ENCODE measurements at places on chromosomes 5 and 9.
A peak's percentile ranks its signal among the peaks of the same experiment; 100 is the strongest.

GRCh38 chr5:40404613-40405012 lies 275.1 kb upstream of the PTGER4 start:
- DNase-seq: no peak

- DNase-seq: no peak
Measured at GRCh38 chr5:12659686-12660085, 755.4 kb upstream of the CTNND2 start.

- DNase-seq: no peak
Measured at GRCh38 chr9:19411316-19411715, 2.5 kb downstream of the ACER2 start.

- no peak for DNase-seq
Measured at GRCh38 chr5:41921874-41922273, 3.2 kb upstream of the FBXO4 start.

DNA sequence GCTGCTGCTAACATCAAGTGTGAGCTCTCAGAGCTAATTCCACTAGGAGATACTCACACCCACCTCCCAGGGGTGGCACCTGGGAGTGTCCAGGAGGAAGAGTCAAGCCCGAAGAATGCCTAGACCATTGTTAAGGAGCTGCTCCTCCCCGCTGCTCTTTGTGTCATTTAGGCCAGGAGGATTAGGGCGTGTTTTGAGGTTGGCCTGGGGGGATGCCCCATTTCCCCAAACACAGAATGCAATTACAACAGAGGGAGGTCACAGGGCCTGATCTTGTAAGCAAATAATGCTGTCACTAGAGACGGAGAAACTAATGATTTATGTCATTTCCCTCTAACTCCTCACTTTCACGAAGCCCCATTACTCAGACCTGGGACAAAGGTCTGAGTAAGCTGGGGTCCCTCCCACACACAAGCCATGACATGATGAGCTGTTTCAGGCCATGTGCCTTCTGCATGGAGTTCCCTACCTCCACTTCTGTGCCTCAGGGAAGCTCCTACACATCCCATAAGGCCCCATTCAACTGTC lies 312.5 kb downstream of the ACTL7B start:
- DNase-seq: no peak

DNA sequence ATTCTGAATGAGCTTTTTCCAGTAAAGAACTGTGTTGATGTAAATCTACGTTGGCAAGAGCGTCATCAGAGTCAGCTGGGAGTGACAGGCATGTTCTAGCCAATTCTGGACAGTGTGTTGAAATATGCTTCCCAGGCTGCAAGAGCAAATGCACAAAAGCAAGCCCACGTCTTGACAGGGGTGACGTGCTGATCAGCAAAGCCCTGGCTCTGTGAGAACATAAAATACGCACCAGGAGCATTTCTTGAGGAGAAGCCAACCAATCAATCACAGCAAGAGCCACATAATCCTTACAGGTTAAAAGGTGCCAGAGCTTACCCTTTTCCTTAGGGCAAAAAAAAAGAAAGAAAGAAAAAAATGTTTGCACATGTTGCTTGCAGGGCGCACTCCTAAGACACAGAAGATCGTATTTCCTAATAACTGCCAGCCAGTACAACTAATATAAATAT lies 148.1 kb downstream of the PDE4D start:
- DNase-seq: no peak

GRCh38 chr9:99905833-99906402 lies 536 bp upstream of the STX17 start:
- DNase-seq: no peak

DNA sequence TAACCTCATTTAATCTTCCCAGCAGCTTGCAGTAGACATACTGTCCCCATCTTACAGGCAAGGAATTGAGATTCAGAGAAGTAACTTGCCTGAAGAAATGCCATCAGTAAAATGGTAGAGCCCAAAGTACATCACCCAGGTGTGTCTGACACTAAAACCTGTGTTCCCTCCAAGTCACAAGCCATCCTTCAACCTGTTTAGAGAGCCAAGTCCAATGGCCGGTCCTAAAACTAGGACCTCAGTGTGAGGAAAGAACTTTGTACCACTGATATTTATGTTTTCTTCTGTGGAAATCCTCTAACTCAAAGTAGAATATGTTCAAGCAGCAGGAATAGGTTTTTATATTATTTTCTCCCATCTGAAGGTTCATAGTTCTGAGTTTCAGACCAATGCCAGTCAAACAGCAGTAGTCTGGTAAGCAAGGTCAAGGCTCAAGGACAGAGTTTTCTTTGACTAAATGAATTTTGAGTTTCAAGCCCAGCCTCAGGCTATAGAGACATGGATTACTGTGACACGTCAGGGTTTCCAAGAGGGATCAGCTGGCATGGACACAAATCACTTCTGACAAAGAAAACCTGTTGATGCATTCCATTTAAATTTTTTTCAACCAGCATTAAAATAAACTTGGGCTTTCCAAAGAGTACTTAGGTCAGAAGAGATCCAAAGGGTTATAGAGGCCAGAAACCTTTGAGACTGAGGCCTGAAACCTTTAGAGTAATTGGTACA lies 80.9 kb upstream of the PLPP6 start:
- DNase-seq: no peak

DNA sequence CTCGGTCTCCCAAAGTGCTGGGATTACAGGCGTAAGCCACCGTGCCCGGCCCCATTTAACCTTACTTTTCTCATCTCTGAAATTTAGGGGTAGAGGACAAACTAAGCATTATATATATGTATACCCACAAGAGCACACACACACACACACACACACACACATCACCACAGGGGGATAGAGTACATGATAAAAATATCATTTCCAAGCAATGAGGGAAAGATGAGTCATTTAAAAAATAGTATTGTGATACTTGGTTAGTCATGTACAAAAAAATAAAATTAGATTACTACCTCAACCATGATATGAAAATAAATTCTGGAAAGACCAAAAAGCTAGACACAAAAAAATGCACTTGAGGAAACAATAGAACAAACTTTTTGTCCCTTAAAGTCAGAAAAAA lies 67.2 kb downstream of the CDH18 start:
- no peak for DNase-seq

DNA sequence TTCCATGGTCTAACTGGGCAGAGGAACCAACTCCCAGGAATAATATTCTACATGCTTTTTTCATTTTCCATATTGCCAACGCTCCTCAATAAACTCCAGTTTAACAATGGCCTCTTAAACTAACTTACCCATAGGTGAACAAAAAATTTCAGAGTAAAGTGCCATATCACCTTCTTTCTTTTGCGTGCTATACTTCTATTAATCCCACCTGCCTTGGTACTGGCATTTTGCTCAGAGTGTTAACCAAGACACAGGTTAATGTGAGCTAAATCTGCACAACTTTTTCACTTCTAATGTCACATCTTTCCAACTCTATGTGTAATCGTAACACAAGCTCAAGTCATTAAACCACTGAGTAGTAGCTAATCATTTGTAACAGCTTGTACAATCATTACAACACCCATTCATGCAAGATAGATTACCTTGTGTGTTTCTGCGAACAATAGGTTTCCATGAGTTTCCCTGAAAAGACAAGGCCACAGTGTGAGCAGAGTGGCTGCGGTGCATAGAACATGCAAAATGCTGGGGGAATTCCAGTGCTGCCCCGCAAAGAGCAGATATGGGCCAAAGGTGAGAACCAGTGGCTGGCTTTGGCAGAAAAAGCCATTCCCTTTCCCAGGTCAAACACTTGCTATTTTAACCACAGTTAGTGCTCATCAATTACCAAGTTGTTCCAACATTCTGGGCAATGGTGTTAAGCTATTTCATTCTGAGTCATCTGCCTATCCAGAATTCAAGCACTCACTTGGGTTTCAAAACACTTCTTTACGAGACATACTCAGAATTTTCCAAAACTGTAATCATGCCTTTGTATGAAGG lies 42.8 kb downstream of the TIMD4 start:
- no peak for DNase-seq

DNA sequence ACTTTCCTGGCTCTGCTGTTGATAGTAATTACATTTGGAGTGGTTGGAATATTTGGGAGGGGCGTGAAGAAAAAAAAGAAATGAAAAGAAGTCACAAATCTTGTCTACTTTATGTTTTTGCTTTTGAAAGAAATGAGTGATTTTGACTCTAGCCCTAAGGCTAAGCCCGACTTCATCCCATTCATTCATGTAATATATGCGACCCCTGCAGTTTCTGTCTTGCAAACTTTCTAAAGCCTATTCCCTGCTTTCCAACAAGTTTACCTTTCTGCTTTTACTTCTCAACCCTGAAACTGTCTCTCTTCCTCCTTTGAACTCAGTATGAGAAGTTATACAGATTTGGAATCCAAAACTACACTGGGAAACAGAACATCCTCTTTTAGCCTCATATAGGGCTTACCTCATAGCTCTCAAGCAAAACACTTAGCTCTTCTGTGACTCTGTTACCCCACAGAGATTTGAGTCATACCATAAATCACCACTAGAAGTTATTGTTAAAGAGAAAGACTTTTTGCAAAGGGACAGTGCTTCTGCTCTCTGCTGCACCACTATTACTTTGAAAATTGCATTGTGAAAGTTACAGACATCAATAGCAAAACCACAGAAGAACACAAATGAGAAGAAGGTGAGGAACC lies 1.6 kb downstream of the CFAP95 start:
- no peak for DNase-seq

DNA sequence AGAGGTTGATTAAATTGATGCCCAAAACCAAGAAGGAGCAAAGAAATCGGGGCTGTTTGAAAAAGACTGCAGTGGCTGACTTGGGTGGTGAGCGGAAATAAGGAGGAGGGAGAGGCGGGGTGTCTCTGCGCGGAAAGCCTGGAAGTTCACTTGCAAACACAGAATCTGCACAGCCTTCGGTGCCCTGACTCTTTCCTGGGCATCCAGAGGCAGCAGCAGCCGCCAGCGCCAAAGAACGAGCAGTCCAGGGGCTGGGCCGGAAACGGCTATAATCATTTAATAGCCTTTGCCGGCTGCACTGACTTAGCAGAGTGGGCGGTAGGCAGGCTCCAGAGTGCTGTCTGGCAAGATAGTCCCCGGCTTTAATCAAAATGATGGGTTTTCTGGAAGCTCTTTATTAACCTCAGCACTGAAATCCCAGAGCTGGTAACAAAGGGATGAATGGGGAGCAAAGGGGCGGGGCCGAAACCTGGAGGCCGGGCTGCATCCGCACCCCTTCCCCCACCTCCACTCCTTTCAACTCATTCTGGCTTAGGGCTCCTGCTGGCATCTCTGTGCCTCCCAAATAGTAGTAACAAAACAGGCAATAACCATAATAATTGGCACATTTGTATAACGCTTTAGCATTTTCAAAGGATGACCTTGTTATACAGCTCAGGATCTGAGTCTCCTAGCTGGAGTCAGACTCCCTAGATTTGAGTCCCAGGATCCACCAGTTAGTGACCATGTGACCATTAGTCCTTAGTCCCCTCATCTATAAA lies 35.7 kb downstream of the PCDHAC2 start:
- DNase-seq: no peak

- DNase-seq: no peak
Measured at GRCh38 chr9:93218161-93218560, 34.2 kb downstream of the WNK2 start.

DNA sequence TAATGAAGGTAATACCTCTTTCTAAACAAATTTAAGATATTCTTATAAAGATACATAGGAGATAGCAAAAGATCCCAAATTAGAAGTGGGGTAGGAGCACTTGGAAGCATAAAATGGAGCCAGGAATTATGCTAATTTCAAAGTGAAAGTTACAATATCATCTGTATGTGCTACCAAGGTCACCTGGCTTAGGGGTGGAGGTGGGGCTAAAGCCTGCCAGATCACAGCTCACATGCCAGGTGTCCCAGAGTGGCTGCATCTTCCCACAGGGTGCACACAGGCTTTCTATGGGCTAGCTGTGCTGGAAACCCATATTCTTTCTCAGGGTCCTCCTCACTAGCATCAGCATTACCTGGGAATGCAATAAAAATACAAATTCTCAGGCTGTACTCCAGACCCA lies 118.2 kb upstream of the TXNDC8 start:
- no peak for DNase-seq

GRCh38 chr9:32339424-32339823 lies 45.0 kb upstream of the ACO1 start:
- DNase-seq: no peak

DNA sequence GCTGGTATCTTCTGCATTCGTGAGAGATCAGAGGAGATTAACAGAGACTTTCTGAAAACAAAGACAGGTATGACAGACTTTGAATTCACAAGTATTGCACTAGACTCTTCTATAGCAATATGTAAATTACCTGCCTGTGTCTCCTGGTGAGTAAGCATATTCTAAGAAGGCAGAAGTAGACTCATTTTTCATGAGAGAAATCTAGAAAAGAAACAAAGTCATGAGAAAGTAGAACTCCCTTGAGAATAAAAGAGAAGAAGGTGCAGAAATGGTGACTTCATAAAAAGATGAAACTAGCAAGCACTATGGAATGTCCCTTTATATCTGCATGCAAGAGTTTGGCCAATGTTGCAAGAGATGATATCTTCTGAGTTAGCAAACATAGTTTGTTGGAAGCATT lies 419.8 kb downstream of the DMRT2 start:
- DNase-seq: no peak

DNA sequence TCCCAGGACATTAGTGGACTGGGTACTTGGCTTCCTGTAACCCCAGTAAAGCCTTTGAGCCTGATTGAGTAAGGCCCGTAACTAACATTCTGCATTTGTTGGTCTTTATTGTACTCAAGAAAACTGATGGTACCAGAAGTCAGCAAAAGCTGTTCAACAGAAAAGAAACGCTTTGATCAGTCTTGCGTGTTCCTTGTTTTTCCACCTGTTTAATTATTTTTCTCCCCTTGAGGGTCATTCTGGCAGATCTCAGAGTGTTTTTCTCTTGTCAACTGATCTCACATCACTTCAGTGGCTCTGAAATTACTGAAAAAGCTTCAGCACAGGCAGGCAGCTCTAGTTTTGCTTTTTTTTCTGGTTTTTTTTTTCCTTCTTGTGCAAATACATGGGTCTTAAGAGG lies 6.1 kb upstream of the TMEM268 start:
- DNase-seq: no peak

DNA sequence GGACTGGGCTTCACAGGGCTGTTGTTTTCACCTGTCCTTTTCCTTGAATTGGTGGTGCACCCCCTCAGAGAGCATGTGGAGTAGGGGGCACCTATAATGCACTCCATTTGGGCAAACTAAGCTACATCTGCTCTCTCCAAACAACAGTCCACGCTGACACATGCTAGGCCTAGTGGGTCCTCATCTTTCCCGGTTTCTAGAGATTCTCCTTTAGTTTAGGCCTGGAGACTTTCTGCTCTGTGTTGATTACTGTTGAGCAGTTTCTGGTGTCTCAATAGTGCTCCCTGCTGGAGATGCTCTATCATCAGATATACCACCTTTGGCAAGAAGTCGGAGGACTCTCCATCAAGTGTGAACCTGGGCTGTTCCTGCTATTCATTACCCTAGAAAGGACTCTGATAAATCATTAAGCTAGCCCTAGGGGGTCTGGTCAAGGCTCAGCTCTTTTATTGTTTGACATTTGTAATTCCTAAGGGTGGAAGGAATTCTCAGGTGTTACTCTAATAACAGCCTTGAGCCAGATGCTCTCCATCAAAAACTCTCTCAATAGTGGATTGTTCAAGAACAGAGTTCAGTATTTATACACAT lies 64.0 kb upstream of the FYB1 start:
- peak; percentile 3 for DNase-seq

All from NCI-H524 (cell line).